ENCODE measurements at places on chromosomes 12 and 14.

DNA sequence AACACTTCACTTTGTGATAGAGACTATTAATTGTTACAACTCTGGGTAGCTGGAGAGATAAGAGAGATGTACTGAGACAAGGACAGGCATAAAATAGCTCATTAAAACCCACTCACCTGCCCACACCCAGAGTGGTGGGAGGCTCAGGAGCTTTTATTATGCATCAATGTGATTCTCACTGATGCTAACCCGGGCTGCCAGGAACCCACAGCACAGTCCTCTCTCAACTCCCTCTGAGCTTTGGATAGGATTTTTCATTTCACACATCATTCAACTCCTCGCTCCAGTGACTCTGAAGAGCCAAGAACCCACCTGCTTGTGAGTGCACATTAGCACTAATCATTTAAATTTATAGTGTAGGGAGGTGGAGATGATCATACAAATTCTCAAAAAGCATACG, 827.9 kb downstream of the FLRT2 start:
- DNase-seq = no peak
- H3K4me3 ChIP-seq = no peak overlapping the region
- H3K36me3 ChIP-seq = no peaks in the 10 kb centered on the region
- no peaks in the 10 kb centered on the region for H3K27me3 ChIP-seq

- H3K27ac ChIP-seq = no peak overlapping the region
- H3K4me3 ChIP-seq = no peak overlapping the region
- H3K4me1 ChIP-seq = peaks cover 5% of the 10 kb centered on the region
- H3K36me3 ChIP-seq = no peaks in the 10 kb centered on the region
These were observed 10.9 kb downstream of the PELI2 start for GRCh38 chr14:56129092-56129491.

- peaks cover 2% of the 10 kb centered on the region for H3K36me3 ChIP-seq
- no peak for DNase-seq
- no peaks in the 10 kb centered on the region for H3K27me3 ChIP-seq
- H3K4me1 ChIP-seq = no peaks in the 10 kb centered on the region
These were observed 324.0 kb downstream of the PRKD1 start for GRCh38 chr14:29603696-29604095.

DNA sequence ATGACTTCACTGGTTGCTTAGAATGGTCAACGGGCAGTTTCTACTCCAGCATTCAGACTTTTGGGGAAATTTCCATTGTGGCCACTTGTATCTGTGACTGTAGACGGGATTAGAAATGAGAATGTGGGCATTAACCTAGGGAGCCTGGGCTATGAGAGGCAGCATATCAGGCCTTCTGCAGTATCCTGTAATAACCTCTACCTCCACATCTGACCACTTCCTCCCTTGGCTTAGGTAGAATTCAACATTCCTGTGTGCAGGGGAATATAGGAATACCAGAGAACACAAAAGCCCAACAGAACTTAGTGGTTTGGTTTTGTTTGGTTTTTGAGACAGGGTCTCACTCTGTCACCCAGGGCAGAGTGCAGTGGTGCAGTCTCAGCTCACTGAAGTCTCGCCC, 76.4 kb upstream of the HOXC13 start:
- H3K4me3 ChIP-seq = no peak overlapping the region
- H3K4me1 ChIP-seq = no peaks in the 10 kb centered on the region
- no peaks in the 10 kb centered on the region for H3K36me3 ChIP-seq
- H3K27ac ChIP-seq = no peak overlapping the region

- H3K4me3 ChIP-seq = no peak overlapping the region
- H3K36me3 ChIP-seq = no peaks in the 10 kb centered on the region
- no peak for DNase-seq
- no peak overlapping the region for H3K27ac ChIP-seq
- no peaks in the 10 kb centered on the region for H3K27me3 ChIP-seq
These were observed 175.9 kb upstream of the C14orf180 start for GRCh38 chr14:104403421-104404220.

DNA sequence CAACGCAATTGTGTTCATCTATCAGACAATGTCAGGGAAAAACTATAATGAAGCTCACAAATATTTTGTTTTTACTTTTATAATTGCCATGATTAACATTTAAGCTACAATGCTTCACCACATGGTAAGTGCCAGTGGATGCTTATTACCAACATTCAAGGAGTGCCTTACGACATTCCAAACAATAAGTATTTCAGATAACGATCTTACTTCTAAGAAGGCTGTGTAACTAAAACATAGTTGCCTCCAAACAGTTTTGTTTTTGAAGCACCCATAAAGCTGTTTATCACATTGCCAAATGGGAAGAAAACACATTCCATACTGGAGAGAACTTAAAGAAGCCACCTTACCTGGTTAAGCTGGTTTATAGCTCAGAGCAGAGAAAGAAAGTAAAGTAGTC, 78.8 kb downstream of the RPS6KA5 start:
- no peaks in the 10 kb centered on the region for H3K36me3 ChIP-seq
- H3K27me3 ChIP-seq = no peaks in the 10 kb centered on the region
- no peaks in the 10 kb centered on the region for H3K4me1 ChIP-seq
- H3K4me3 ChIP-seq = no peak overlapping the region

- no peak for DNase-seq
- H3K4me1 ChIP-seq = no peaks in the 10 kb centered on the region
- H3K36me3 ChIP-seq = no peaks in the 10 kb centered on the region
- H3K4me3 ChIP-seq = no peak overlapping the region
- H3K27ac ChIP-seq = no peak overlapping the region
- no peaks in the 10 kb centered on the region for H3K27me3 ChIP-seq
These were observed 209.5 kb downstream of the KCNC2 start for GRCh38 chr12:75000120-75000519.

DNA sequence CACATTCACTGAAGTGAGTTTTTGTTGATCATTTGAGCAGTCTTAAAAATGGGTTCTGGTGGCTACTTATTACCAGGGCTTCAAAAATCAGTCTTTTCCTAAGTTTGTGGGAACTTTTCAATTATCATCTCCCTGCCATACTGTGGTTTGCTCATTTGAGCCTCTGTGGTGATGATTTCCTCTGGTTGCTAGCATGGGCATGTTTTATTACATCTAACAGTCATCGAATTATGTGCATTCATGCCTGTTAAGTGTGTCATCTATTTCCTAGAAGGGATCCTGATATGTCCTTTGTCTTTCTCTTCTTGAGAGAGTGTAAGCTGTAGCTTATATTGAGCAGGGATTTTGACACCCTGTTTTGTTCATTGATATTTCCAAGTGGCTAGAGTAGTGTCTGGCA, 116.8 kb downstream of the WIF1 start:
- no peaks in the 10 kb centered on the region for H3K27me3 ChIP-seq
- H3K4me3 ChIP-seq = no peak overlapping the region
- H3K36me3 ChIP-seq = no peaks in the 10 kb centered on the region
- no peak for DNase-seq
- H3K27ac ChIP-seq = no peak overlapping the region

DNA sequence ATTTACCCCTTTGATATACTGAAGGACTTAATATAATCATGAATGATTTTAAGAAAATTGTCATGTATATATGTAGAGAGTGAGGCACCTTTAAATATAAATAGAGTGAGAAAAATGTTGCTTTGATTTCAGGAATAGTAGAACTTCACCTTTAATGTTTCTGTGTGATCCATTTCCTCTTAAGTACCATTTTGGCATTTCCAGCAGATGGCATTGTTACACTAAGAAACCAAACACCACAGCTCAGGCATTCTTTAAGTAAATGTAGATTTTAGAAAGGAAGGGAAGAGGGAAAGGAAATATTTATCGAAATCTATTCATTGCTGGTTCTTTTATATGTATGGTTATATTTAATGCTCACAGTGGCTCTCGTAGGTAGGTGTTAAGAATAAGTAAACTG, 556.7 kb upstream of the FBXO33 start:
- H3K4me3 ChIP-seq = no peak overlapping the region
- no peaks in the 10 kb centered on the region for H3K27me3 ChIP-seq
- no peaks in the 10 kb centered on the region for H3K4me1 ChIP-seq
- DNase-seq = no peak

- no peak overlapping the region for H3K4me3 ChIP-seq
- H3K36me3 ChIP-seq = no peaks in the 10 kb centered on the region
- H3K27ac ChIP-seq = no peak overlapping the region
- no peaks in the 10 kb centered on the region for H3K27me3 ChIP-seq
- no peaks in the 10 kb centered on the region for H3K4me1 ChIP-seq
These were observed 32.5 kb downstream of the NFYB start for GRCh38 chr12:104105461-104105860.

GRCh38 chr14:45728434-45729225, 475.6 kb upstream of the MIS18BP1 start:
- no peaks in the 10 kb centered on the region for H3K36me3 ChIP-seq
- no peak for DNase-seq
- H3K27me3 ChIP-seq = no peaks in the 10 kb centered on the region
- no peak overlapping the region for H3K27ac ChIP-seq

Data from aorta (tissue), 5 donors.